OCI-LY7 (cell line): ENCODE measurements at places on chromosomes 1 and 21.
A peak's percentile ranks its signal among the peaks of the same experiment; 100 is the strongest.

DNA sequence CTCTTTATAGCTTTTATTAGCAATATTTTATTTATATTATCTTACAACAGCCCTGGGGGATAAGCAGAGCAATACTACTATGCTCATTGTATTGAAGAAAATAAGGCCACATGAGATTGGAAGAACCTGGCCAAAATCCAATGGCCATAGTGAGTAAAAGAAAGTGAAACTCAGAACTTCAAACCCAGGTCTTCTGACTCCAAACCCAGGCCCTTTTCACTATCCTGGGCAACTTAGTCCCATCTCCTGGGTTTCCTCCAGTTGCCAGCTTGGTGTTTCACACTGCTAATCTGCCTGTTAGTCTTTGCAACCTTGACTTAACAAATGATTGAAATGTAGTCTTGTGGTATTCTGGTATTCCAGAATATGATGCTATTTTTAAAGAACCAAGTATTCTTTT lies 22.4 kb upstream of the EXO1 start:
- DNase-seq, result no peak

GRCh38 chr1:171641076-171641864 lies 11.2 kb downstream of the MYOC start:
- DNase-seq, result no peak

DNA sequence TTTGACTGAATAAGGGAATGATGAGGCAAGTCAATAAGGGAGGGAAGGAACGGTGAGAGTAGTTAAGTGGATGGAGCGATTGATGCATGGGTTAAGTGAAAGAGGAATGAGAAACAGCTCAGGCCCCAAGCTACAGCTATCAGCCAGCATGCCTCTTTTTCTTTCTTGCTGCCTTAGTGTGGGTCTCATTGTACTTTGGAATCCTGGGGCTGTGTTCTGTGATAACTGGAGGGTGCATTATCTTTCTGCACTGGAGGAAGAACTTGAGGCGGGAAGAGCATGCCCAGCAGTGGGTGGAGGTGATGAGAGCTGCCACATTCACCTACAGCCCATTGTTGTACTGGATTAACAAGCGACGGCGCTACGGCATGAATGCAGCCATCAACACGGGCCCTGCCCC lies 1.0 kb downstream of the TEX38 start:
- no peak for DNase-seq

DNA sequence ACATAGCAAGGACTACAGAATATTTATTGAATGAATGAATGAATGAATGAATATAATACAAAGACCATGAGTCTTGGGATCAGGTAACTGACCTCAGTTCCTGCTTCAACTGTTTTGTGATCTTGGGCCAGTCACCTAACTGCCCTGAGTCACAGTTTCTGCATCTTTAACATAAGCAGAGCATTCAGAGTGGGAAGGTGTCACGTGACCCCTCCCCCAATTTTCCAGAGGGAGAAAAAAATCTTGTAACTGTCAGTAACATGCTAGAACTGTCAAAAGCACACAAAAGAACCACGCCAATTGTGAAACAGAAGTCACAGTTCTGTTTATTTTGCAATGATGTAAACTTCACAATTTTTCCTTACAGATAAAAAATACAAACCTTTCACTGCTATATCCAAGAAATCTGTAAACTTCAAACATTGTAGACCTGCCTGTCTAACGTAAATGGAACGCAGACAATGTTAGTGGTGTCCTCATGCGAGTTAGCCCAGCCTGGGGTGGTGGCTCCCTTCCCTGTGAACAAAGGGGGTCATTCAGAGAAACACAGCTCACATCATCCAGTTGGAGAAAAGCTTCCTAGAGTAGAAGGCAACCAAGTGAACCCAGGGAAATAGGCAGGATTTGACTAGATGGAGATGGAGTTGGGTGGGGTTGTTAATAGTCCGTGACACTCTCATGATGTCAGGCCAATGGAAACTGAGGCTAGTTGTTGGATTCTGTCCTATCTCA lies 211.8 kb upstream of the ZC3H12A start:
- DNase-seq, result no peak

GRCh38 chr1:59013276-59013927 lies 229.6 kb upstream of the JUN start:
- no peak for DNase-seq

- DNase-seq, result no peak
These were observed 185.6 kb downstream of the TGFBR3 start for GRCh38 chr1:91700332-91700731.

- peak; percentile 64 for DNase-seq
These were observed 54.7 kb downstream of the UMODL1 start for GRCh38 chr21:42125571-42126544.

DNA sequence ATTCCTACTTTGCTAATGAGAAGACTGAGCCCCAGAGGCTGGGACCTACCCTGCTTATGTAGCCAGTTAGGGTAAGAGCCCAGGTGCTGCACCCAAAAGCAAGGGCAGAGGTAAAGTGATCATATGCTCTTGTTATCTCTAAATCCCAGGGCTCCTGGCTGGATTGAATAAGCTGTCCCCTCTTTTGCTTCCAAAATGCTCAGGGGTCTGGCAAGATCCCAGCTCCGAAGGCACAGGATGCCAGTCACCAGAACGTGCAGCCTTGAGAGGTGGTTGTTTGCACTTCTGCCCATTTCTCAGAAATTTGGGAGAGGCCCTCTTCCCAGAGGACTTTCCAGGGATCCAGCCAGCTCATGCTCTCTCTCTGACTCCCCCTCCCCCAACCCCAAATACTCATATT lies 142.4 kb upstream of the TMEM51 start:
- no peak for DNase-seq

- no peak for DNase-seq
These were observed 409.1 kb downstream of the SETD4 start for GRCh38 chr21:35651196-35651595.

DNA sequence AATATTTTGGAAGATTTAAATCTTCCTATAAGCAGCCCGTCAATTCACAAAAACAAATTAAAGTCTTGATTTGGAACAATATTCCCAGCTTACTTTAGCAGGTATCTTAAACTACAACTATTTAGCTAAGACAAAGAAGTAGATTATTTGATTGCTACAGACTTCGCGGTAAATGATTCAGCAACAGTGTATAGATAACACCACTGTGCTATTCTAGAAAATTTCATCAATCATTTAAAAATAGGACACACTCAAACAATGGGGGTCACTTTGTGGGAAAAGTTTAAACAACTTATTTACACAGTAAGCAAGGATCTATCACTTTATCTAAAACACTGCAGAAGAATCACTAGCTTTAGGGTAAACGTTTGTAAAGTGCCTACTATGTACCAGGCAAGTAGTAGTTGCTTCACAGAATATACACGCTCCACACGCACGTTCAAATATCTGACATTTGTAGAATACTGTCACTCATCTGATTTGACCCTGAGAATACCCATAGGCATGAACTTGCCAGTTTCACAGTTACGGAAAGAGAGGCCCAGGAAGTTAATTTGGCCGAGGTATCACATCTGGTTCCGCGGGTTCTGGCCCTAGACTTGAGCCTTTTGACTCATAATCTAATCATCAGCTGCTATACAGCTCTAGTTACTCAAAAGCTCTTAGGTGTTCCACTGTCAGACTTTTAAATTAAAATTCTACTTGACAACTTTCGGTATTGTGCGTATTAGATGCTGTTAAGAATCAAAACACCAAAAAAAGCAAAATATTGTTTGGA lies 876 bp downstream of the DENND2C start:
- peak; percentile 13 for DNase-seq

- no peak for DNase-seq
These were observed 3.6 kb upstream of the INAVA start for GRCh38 chr1:200890818-200891773.

GRCh38 chr1:242454262-242455051 lies 70.0 kb downstream of the PLD5 start:
- peak; percentile 9 for DNase-seq

DNA sequence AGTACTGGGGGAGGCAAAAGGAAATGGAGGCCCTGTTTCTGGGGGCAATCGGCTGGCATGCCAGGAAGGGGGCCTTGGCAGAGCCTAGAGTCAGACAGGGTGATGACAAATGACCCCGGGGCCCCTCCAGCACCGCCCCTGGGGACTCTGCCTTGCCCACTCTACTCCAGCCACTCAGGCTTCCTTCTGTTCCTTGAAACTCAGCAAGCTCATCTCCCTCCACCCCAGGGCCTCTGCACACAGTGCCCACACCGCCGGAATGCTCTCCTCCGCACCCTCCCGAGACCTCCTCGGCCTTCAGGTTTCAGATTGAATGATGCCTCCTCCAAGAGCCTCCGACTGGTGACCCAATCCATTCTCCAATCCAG lies 122.5 kb upstream of the ZBTB40 start:
- DNase-seq, result no peak
